ENCODE measurements at places on chromosomes 2 and 18. TPM values are rescaled to one million over a fixed set of nuclear protein-coding genes. Genes with fewer than 3 reads are reported as not detected.

- no peak for DNase-seq
Measured at GRCh38 chr2:84965192-84965516, 5.8 kb upstream of the KCMF1 start.

DNA sequence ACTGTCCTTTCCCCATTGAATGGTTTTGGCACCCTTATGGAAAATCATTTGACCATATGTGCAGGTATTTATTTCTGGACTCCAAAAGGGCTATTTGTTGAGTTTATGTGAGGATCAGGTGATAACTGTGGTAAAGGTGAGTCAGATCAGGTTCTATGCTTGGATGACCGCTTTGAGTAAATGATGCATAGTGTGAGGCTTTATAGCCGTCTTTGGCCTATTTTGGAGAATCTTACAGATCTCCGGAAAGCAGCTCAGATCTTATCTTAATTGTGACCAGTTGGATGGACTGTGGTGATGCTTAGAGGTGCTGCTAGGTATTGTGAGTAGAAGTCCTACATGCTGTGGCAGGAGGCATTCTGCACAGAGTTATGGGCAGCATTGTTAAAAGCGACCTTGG is 126.2 kb downstream of the METTL8 start:
- no peak for DNase-seq

ZNF2 gene
- total RNA-seq, result 3.2 TPM

GRCh38 chr18:68181956-68182355 is 533.0 kb downstream of the TMX3 start:
- DNase-seq, result no peak

- no peak for DNase-seq
Measured at GRCh38 chr2:63818271-63818670, 23.4 kb upstream of the UGP2 start.

SERPINB11 gene
- not detected for total RNA-seq

- DNase-seq, result peak; percentile 77
Measured at GRCh38 chr2:152505495-152505906, 170.5 kb downstream of the FMNL2 start.

- DNase-seq, result no peak
Measured at GRCh38 chr2:167420211-167420610, 531.9 kb downstream of the XIRP2 start.

DNA sequence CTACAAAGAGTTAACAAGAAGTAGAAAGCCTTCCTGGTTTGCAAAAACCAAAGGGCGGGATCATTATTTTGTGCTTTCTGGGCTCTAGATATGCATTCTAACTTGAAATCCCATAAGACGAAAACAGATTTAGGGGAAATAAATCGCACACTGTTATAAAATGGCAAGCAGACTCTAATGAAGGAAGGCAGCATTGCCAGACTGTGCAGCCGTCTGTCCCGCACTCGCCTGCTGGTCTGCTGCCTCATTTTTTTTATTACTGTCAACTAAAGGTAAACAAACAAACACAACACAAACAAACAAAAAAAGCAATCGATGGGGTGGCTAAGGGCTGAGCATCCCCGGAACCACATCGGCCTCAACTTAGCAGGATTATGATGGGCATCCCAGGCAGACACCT is 24.4 kb downstream of the ZNF521 start:
- no peak for DNase-seq

IL36B gene
- not detected for total RNA-seq

DNA sequence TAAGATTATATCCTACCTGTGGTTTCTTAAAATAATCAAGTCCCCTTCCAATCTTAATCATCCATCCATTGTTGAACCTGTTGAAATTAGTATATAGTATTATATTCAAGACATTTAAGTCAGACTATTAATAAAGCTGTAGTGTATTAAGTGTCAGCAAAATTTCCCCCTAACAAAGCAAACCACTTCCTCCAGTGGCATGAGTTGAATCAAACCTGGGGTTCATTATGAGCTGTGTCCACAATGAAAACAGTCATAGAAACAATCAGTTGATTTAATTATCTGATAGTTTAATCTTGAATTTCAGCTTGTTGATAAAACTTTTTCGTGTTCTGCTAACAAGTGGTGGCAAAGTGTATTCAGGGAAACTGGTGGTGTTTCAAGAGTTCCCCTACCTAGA is 11.3 kb downstream of the MITD1 start:
- no peak for DNase-seq

DNA sequence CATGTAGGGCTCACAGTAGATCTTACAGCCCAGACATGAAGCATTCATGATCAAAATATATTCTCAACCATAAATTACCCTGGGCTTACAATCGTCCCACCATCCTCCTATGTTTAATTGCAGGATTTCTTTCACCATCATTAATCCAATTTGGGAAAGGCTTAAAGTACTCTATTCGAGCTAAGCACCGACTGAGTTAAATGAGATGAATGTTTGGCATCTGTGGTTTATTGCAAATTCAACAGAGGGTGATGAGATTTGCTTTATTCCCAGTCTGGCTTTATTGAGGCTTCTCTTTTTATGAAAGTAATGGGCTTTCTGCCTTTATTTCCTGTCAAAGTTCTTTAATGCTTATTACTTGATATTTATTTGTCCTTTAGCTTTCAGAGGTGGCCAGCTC is 159.0 kb downstream of the METTL4 start:
- no peak for DNase-seq

PCARE gene
- total RNA-seq, result not detected

ATIC gene
- 28.9 TPM for total RNA-seq

DNA sequence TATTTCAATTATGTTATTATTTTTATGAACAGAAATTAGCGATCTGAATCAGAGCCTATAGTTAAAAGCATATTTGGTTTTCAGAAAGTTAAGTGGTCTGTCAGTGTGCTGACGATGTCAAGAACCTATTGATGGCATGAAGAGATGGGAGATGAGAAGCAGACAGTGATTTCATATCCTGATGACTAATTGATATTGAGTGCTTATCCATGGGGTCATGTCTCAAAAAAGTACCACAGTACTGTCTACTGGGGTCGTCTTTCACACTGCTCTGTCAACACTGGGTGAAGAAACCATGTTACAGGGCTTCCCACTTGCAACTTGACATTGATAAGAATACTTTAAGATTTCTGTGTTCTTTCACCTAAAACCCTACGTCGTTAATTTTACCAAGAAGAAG is 297.1 kb downstream of the AFF3 start:
- peak; percentile 73 for DNase-seq

GRCh38 chr18:13401404-13401803 is 182.8 kb downstream of the LDLRAD4 start:
- no peak for DNase-seq

GRCh38 chr2:37636381-37637066 is 34.9 kb downstream of the CDC42EP3 start:
- DNase-seq, result no peak

POTEC gene
- total RNA-seq, result not detected

MFSD2B gene
- total RNA-seq, result 0.07 TPM

DNA sequence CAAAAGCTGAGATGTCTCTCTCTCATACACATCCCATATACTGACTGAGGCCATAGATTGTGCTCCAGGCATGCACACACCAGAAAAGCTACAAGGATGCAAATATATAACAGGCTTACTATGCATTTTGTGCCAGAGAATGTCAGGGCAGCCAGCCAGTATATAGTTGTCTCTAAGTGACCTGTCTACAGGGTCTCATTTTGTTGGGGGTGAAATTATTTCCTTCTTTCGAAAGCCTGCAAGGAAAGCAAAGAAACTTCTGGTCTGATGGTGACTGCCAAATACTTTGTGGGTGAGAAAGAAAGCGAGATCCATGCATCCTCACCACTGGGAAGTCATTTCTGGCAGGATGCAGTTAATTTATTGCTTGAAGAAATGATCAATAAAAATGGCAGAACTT is 70.2 kb downstream of the CDCA7 start:
- no peak for DNase-seq

GRCh38 chr18:33706391-33706790 is 128.4 kb downstream of the ASXL3 start:
- DNase-seq, result no peak

DNA sequence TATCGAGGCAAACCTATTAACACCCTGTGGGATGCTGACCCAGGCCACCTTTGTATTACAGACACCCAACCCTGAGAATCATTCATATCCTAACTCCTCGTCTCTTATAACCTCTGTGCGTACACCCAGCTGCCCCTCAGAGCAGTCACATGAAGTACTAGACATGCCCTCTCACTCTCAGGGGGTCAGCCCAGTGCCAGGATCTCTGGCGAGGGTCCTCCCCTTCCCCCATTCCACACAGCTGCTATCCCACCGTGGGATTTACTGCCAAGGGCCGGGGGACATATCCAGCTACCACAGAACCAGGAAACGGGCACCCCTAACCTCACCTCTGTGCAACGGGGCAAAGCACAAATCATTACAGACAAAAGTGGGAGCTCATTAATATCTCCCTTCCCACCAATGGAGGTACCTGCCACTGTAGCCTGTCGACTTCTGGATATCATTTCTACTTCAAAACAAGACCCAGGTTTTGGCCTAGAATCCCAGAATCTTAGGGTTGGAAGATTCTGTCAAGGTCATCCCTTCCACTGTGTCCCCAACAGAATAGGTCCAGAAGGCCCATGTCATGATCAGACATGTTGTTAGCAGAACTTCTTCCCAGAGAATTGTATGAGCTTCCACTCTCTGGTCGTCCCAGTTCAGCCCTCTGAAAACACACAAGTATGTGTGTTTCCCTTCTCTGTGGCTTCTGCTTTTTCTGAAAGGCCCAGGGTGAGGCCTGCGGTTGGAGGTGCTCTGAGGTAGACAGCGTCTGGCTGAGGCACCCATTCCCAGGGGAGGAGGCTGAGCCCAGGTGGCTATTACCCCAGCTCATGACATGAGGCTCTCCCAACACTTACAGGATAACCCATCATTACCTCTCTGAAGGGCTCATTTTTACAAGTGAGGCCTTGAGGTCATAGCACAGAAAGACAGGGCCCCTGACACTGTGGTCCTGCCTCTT is 1.7 kb downstream of the TMBIM1 start:
- no peak for DNase-seq

DNA sequence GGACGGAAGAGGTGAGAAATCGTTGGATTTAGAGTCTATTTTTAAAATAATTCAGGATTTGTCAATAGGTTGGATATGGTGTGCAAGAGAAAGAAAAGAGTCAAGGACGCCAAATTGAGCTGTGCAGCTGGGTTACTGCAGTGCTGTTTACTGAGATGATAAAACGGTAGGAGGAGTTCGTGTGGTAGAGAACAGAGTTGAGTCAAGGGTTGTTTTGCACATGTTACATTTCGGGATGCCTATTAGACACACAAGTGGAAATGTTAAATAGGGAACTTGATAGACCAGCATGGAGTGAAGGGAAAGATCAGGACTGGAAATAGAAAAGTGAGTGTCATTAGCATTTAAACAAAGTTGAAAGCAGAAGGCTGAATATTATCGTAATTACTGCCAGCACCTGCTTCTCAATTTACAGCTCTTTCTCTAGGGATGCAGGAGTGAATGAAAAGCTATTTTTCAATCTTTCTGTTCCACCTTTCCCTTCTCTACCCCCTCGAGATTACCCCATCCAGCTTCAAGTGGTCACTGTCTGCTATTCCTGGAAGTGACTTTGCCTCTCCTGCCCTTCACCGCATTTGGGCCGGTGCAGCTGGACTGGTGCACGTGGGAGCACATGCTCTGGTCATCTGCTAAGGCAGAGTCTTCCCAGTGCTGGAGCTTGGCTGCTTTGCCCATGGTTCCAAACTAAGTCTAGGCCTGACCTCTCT is 30.3 kb downstream of the GPR75 start:
- no peak for DNase-seq

GRCh38 chr18:27717250-27717649 is 459.7 kb downstream of the CDH2 start:
- no peak for DNase-seq

- DNase-seq, result no peak
Measured at GRCh38 chr2:190847504-190848081, 33.0 kb upstream of the GLS start.

DNA sequence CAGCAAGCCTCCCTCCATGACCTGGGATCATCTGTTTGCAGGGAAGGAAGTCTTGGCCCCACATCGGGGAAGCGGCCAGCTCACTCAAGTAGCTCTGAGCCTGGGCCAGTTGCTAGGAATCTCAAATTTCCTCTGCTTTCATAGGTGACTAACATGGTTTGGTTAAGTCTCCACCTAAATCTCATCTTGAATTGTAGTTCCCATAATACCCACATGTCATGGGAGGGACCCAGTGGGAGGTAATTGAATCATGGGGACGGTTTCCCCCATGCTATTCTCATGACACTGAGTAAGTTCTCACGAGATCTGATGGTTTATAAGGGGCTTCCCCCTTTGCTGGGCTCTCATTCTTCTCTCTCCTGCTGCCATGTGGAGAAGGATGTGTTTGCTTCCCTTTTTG is 75.2 kb downstream of the LBH start:
- DNase-seq, result peak; percentile 62

All from HT1080 (cell line).